ENCODE measurements at places on chromosomes 5 and 9.

DNA sequence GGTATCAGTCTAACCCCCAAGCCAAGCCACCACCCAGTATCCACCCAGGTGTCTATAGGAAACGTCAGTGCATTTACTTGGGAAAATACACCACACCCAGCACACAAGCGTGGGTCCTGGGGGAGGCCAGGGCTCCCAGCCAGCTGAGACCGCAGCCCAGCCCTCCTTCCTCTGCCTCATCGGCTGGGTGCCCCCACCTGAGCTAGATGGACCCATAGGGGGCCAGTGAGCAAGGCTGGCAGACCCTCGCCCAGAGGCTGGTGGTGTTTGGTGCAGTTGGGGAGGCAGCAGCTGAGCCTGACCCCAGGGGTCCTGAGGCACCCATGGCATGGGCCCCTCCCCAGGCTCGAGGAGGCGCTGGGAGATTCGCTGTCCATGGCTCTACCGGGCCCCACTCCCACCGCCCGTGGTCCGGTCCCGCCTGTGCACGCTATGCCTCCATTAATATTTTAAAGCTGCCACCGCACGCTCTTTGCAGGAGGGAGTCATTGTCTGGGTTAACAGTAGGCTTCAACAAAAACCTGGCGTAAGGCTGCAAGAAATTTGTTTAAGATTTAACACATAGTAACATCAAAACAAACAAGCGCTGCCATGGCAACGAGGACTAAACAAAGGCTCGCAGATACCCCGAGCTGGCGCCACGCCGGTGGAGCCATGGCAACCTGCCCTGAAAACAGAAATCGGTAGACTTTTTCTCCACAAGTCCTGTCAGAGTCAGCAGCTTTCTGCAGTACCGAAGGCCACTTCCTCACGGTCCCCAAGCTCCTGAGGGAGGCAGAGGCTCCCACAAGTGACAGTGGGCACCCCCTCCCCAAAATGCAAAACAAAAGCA lies 20.6 kb downstream of the TPPP start:
- DNase-seq = peak; percentile 32

DNA sequence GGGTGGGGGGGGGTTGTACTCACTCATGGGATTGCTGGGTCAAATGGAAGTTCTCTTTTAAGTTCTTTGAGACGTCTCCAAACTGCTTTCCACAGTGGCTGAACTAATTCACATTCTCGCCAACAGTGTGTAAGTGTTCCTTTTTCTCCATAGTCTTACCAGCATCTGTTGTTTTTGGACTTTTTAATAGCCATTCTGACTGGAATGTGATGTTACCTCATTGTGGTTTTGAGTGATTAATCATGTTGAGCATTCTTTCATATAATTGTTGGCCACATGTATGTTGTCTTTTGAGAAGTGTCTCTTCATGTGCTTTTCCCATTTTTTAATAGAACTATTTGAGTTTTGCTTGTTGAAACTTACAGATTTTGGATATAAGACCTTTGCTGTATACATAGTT lies 94.9 kb upstream of the PLPPR1 start:
- DNase-seq = no peak

DNA sequence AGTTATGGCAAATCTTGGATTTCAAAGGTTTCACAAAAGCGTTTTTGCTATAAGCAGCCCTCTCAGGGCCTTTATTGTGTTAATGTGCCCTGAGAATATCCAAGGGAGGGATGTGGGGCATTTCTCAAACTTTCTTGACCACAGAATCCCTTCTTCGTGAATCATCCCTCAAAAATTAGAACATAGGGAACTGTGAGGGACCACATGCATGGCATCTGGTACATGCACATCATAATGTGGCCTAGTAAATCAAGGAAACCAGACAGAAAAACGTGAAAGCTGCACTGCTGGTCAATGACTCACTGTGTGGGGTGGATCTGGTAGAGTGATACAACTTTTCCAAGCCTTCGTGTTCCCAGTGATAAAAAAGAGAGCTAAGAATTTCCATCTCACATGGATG lies 22.4 kb downstream of the DDX31 start:
- DNase-seq = no peak

DNA sequence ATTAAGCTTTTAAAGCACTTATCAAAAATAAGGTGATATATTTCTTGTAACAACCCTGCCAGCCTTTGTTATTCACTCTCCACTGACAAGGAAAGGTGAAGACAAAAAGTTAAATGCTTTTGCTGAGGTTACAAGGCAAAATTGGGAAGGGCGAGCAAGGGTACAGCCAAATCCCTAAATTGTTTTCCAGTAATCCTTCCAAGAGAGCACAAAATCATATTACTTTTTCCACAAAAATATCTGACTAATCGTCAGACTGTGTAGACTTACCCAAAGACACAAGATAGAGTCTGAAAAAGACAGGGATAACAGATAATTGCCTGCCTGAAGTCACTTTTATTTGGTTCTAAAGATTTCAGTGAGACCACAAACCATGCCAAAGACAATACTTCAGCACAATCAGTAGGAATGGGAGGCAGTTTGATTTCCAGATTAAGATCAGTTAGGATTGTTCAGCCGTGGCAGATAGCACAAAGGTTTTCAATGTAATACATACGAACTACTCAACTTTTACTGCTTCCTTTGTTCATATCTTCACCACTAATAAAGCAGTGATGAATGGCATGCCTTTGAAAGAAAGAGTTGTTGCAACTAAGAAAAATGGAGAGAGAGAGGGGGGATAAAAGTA lies 383.8 kb upstream of the TUSC1 start:
- no peak for DNase-seq

- DNase-seq = no peak
These were observed 1.1 kb upstream of the PRKAA1 start for GRCh38 chr5:40799258-40799657.

DNA sequence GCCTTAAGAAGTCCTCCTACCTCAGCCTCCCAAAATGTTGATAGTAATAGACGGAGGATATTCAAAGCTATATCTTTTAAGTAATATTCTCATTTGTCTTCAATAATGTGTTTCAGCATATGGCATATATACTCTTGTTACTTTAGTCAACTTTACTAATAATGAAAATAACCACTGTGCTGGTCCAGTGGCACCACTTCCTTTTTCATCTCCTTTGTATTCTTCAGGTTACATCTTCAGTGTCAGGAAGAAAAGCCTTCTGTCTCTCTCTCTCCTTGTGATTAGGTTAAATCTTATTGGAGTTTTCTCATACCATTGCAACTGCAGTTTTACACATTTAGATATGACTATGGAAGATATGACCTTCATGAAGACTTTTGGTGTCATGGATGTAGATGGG lies 31.3 kb downstream of the PARP8 start:
- no peak for DNase-seq

- DNase-seq = no peak
These were observed 3.6 kb downstream of the CACFD1 start for GRCh38 chr9:133463234-133463863.

GRCh38 chr5:109168151-109168550 lies 241.6 kb downstream of the PJA2 start:
- DNase-seq = no peak

GRCh38 chr5:103910786-103911185 lies 348.2 kb upstream of the NUDT12 start:
- DNase-seq = no peak

DNA sequence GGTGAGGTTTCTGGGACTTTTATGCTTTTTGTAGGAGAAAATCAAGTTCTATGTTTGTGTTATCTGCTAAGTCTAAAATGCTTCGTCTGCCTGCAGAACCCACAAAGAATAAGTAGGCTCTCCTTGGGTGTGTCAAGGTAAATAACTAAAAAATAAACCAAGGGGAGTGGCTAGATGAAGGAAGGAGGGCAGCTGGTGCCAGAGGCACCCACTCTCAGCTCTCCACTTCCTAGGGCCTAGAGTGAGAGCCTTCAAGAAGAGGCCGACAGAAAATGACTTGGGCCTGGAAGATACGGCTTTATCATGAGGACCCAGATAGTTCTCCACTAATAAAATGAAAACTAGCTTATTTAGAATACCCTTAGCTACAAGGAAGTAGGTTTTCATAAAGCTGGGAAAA lies 147.4 kb downstream of the CDK5RAP2 start:
- DNase-seq = no peak

- DNase-seq = no peak
These were observed 39.7 kb downstream of the NDUFS6 start for GRCh38 chr5:1840741-1841521.

DNA sequence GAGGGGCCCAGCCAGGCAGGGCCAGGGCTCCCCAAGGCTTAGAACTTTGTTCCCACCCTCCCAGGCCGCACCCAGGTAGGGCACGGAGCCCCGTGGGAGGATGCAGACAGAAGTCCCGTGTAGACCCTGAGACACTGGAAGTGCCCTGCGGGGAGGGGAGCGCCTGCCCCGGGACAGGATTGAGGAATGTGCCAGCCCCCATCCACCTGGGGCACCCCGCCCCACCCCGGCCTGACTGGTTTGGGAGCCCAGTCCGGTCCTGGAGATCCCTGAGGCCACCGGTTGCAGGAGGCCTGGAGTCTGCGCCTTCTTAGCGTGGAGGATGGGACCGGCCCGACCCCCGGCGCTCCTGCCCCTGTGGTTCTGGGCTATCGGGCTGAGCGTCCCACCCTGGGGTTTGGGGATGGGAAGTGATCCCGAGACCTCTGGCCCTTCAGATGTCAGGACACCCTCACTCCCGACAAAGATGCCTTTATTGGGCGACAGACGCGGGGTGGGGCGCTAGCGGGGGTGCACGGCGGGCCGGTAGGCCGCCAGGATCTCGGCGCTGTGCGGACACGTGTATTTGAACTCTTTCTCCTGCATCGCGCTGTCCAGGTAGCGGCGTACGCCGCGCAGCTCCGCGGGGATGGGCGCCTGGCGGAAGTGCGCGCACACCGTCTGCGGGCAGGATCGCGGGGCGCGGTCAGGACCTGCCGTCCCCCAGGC lies 2.0 kb downstream of the CLIC3 start:
- no peak for DNase-seq

DNA sequence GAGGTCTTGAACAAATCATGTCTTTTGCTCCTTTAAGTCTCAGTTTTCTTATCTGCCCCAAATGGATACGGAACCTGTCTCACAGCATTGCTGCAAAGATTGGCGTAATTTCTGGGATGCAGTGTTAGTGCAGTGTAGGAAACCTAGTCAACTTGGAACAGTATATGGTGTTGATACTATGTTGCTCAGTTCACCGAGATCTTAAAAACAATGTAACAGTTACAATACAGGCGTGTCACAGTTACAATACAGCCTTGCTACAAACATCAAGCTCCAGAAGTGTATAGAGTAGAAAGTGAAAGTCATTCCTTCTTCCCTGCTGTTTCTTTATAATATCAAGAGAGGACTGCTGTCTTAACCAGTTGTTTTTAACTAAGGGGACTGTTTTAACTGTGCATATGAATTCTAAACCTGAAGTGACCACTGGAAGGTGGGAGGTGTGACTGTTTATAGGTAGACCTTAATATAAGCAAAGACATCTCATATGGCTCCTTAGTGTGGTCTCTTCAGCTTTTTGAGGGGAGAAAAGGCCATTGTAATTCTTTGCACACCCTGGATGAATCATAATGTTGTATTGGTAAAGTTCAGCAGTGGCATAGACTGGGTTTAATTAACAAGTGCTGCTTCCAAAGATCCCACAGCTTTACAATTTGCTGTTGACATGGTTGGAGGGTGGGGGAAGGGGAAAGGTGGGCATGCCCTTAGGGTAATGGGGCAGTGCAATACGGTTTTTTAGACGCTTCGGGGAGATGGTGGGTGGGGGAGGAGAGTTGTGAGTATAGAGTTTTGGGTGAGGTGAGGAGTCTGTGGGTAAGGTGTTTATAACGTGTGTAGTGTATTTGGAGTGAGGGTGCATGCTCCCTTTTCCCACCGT lies 12.9 kb downstream of the PRRC2B start:
- DNase-seq = no peak
